Peyer's patch (tissue), 4 donors: ENCODE measurements at places on chromosomes 7 and 10.

- no peaks in the 10 kb centered on the region for H3K27me3 ChIP-seq
- no peaks in the 10 kb centered on the region for H3K36me3 ChIP-seq
- no peak overlapping the region for H3K4me3 ChIP-seq
Observed at GRCh38 chr10:76188216-76188615, 756.8 kb downstream of the LRMDA start.

DNA sequence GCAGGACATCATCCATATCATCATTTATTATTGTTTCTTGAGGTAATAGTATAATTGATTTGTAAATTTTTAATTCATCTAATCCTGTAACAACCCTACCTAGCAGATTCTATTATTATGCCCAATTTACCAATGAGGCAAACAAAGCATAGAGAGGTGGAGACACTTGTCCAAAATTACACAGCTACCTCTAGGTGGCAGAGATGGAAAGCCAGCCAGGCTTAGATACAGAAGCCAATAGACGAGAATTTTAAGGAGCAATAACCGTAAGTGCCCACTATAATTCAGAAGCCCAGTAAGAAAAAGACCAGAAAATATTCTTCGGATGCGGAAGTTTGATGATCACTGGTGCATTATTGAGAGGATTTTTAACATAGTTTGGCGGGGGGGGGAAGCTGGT is 54.0 kb downstream of the ANK3 start:
- no peak overlapping the region for H3K27ac ChIP-seq
- H3K4me1 ChIP-seq: no peaks in the 10 kb centered on the region
- no peak overlapping the region for H3K4me3 ChIP-seq
- H3K36me3 ChIP-seq: no peaks in the 10 kb centered on the region
- H3K27me3 ChIP-seq: no peaks in the 10 kb centered on the region

GRCh38 chr10:52644373-52645186 is 128.0 kb downstream of the MBL2 start:
- H3K27ac ChIP-seq: no peak overlapping the region
- H3K4me3 ChIP-seq: no peak overlapping the region
- no peaks in the 10 kb centered on the region for H3K36me3 ChIP-seq

GRCh38 chr10:126387931-126388911 is at the start of gene ADAM12:
ADAM12 (minus strand) TSS chr10:126388477; CDS start chr10:126388145, 332 bp downstream.
- H3K27me3 ChIP-seq: no peaks in the 10 kb centered on the region
- H3K4me3 ChIP-seq: peak within 1 kb of the TSS; percentile 35
- H3K4me1 ChIP-seq: no peaks in the 10 kb centered on the region
- no peak for DNase-seq
- no peaks in the 10 kb centered on the region for H3K36me3 ChIP-seq

GRCh38 chr7:32809347-32809746 is 82.2 kb downstream of the KBTBD2 start:
- no peaks in the 10 kb centered on the region for H3K36me3 ChIP-seq
- no peak overlapping the region for H3K4me3 ChIP-seq
- no peaks in the 10 kb centered on the region for H3K4me1 ChIP-seq
- H3K27ac ChIP-seq: no peak overlapping the region

DNA sequence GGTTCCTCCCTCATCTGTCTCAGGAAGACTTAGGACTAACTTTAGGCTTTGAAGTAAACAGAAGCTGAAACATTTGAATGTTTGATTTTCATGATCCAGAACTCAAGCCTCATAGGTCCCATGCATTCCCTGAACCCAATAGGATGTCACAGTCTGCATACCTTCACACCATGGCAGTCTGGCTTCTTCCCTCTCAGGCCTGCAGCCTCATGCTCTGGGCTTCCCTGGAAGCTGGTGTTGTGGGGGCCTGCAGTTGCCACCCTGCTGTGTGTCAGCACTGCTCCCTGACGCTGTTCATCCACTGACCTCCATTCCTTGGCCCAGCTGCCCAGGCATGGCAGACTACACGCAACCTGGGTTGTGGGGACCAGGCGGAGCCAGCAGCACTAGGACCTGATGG is 267.5 kb upstream of the KAT6B start:
- H3K27ac ChIP-seq: no peak overlapping the region
- no peak overlapping the region for H3K4me3 ChIP-seq
- no peak for DNase-seq
- H3K27me3 ChIP-seq: no peaks in the 10 kb centered on the region

- peaks cover 2% of the 10 kb centered on the region for H3K36me3 ChIP-seq
- no peaks in the 10 kb centered on the region for H3K4me1 ChIP-seq
- H3K4me3 ChIP-seq: no peak overlapping the region
- no peaks in the 10 kb centered on the region for H3K27me3 ChIP-seq
Observed at GRCh38 chr10:110591760-110592159, 24.3 kb downstream of the SMC3 start.

DNA sequence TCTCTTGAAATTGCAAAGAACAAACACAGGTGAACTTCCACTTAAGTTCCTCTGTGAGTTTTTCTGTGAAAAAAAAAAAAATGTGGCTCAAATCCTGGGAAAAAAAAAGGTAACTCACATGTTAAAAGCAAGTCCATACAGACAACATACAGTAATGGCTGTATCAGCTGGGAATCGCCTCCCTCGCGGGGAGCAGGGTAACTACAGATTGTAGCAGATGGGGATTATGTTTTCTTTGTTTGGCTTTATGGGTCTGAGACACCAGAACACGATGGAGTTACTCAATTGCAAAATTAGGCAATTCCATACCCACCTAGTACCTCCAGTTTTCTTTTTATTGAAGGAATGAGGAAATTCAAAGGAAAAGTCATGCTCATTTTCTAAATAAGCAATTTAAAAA is 42.3 kb downstream of the FEZF1 start:
- H3K27me3 ChIP-seq: no peaks in the 10 kb centered on the region
- no peak overlapping the region for H3K27ac ChIP-seq
- no peak for DNase-seq
- H3K4me1 ChIP-seq: no peaks in the 10 kb centered on the region

DNA sequence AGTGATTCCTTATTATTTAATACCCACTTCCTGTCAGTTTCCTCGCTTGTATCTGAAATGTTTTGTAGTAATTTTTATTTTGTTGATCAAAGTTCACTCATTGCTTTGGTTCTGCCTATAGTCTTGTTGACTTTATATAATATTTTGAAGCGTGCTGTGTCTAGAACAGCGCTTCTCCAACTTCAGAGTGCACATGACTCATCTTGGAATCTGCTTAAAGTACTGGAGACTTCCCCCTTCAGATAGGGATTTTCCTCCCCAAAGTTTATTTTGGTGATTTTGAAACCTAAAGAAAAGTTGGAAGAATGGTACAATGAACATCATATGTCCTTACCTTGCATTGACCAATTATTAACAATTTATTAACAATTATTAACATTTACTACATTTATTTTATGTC is 5.8 kb downstream of the COMTD1 start:
- peaks cover 60% of the 10 kb centered on the region for H3K4me1 ChIP-seq
- no peaks in the 10 kb centered on the region for H3K36me3 ChIP-seq
- DNase-seq: no peak
- no peak overlapping the region for H3K4me3 ChIP-seq
- no peaks in the 10 kb centered on the region for H3K27me3 ChIP-seq
- H3K27ac ChIP-seq: peak overlapping the region; percentile 6

GRCh38 chr10:85657476-85658113 is 709.0 kb downstream of the GRID1 start:
- no peak for DNase-seq
- no peaks in the 10 kb centered on the region for H3K4me1 ChIP-seq

DNA sequence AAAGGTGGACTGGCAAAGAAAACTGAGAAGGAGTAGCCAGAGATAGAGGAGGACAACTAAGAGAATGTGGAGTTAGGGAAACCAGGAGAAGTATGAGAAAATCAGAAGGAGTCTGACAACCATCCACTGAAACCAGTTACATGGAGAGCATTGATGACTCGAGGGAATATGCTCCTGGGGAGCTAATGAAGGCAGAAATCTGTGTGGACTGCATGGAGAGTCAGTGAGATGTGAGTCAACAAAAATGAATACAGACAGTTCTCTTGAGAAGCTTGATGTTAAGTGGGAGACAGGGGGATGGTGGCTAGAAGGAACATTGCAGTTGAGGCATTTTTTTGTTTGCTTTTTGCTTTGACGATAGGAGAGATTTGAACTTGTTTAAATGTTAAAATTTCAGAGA is 34.3 kb upstream of the ZNF32 start:
- H3K4me3 ChIP-seq: no peak overlapping the region
- no peaks in the 10 kb centered on the region for H3K36me3 ChIP-seq
- DNase-seq: no peak

- H3K4me3 ChIP-seq: no peak overlapping the region
- H3K36me3 ChIP-seq: no peaks in the 10 kb centered on the region
- no peaks in the 10 kb centered on the region for H3K4me1 ChIP-seq
- H3K27me3 ChIP-seq: no peaks in the 10 kb centered on the region
Observed at GRCh38 chr7:159097661-159098423, 46.8 kb downstream of the VIPR2 start.

- no peak overlapping the region for H3K4me3 ChIP-seq
- no peak for DNase-seq
- no peak overlapping the region for H3K27ac ChIP-seq
- no peaks in the 10 kb centered on the region for H3K27me3 ChIP-seq
Observed at GRCh38 chr10:80512031-80512526, 25.6 kb upstream of the SH2D4B start.

- peaks cover 5% of the 10 kb centered on the region for H3K27me3 ChIP-seq
- H3K36me3 ChIP-seq: no peaks in the 10 kb centered on the region
- H3K4me3 ChIP-seq: no peak overlapping the region
- no peak for DNase-seq
- no peaks in the 10 kb centered on the region for H3K4me1 ChIP-seq
- no peak overlapping the region for H3K27ac ChIP-seq
Observed at GRCh38 chr7:45890902-45891461, 2.7 kb downstream of the IGFBP1 start.

DNA sequence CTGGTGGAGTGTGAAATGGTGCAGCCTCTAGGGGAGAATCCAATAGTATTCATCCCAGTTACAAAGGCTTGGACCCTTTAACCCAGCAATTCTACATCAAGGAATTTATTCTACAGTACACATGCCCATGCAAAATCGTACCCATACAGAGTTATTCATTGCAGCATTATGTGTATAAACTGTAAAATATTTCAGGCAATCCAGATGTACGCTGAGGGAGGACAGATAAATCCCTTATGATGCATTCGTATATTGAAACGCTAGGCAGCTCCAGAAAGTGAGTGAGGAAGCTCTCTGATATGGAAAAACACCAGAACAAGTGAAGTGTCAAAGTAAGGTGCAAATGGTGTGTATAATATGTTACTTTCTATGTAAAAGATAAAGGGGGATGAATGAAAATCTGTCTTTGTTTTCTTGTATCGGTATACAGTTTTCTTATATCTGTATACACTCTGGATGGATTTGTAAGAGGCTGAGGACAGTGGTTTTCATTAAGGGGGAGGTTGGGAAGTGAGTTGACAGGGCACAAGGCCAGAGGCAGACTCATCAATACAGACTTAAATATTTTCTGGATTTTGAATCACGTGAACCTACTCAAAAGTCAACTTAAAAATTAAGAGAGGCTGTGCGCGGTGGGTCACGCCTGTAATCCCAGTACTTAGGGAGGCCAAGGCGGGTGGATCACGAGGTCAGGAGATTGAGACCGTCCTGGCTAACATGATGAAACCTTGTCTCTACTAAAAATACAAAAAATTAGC is 17.1 kb downstream of the VWA2 start:
- no peak overlapping the region for H3K4me3 ChIP-seq
- H3K36me3 ChIP-seq: no peaks in the 10 kb centered on the region
- no peak overlapping the region for H3K27ac ChIP-seq
- no peak for DNase-seq
- H3K27me3 ChIP-seq: no peaks in the 10 kb centered on the region

DNA sequence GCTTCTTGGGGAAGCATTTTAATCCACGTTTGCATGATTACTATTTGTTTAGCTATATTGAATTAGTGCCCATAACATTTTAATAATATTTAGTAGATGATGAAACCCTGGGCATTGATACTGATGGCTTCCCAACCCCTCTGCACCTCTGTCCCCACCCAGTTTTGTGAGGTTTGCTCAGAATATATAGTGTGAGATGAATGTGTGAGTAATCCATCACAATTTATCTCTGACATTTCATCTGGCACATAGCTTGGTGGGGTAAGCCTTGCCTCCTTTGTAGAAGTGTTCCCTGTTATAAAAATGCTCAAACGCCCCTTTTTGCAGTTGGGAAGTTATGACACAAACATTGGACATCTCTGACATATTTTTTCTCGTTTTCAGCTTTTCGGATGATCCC is 104.2 kb downstream of the WNT2 start:
- H3K4me3 ChIP-seq: no peak overlapping the region
- H3K4me1 ChIP-seq: no peaks in the 10 kb centered on the region
- no peaks in the 10 kb centered on the region for H3K36me3 ChIP-seq
- H3K27ac ChIP-seq: no peak overlapping the region
- DNase-seq: no peak

DNA sequence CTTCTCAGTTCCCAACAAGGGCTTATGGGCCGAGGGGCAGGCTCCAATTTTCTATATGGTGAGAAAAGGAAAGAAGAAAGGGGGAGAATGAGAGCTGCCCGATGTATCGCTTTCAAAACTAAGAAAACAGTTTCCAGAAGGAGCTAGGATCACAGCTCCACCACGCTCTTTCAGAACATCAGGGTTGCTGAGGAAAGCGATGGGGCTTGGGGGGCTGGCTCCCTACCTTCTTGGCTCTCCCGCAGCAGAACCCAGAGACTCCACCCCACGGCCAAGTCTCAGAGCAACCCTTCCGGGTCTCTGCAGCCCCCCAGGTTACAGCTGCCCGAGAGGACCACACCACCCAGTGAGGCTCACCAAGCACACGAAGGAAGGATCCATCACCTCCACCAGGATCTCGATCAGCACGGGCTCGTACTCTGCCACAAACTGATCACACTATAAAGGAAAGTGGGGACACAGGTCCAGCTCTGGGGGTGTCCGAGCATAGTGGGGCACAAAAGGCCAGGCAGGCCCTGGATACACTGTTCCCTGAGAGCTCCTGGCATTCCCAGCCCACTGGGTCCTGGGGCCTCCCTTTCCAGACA is 32.3 kb downstream of the PSAP start:
- no peaks in the 10 kb centered on the region for H3K27me3 ChIP-seq
- H3K36me3 ChIP-seq: peaks cover 90% of the 10 kb centered on the region
- DNase-seq: no peak
- H3K4me3 ChIP-seq: no peak overlapping the region

DNA sequence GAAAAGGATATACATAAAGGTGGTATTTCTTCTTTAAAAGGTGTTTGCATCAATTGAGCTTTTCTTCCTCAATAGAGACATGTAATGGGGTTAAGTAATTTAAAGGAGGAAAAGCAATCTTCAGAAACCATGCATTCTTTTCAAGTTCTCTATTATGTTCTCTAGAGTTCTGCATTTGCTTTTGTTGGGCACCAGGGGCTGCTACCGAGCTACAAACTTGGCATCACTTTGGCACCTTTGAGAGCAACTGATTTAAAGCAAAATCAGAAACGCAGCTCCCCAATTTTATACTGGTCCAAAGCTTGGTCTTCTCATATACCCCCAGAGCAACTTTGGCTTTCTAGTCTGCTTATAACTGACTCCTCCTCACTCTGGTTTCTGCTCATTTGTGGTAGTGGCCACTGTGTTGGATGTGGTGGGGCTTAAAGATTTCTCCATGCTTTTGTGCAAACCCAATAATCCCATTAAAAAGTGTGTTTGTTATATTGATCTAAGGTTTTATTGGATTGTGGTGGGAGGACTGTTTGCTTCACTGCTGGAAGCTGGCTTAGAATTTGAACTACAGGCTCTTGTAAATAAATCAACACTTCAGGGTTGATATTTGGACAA is 712.1 kb downstream of the PHTF2 start:
- H3K36me3 ChIP-seq: no peaks in the 10 kb centered on the region
- DNase-seq: no peak
- H3K27ac ChIP-seq: no peak overlapping the region

GRCh38 chr10:46560381-46560780 is 3.9 kb upstream of the GPRIN2 start:
- H3K27me3 ChIP-seq: no peaks in the 10 kb centered on the region
- H3K4me3 ChIP-seq: no peak overlapping the region
- no peaks in the 10 kb centered on the region for H3K36me3 ChIP-seq
- no peaks in the 10 kb centered on the region for H3K4me1 ChIP-seq
- peak; percentile 42 for DNase-seq
